Daoy (cell line): ENCODE measurements at places on chromosomes 16 and 17. TPM values are rescaled to one million over a fixed set of nuclear protein-coding genes. Genes with fewer than 3 reads are reported as not detected.

The NPIPA7 gene
- total RNA-seq, result 0.33 and 2.9 TPM in 2 replicates

The TERB1 gene
- 0.46 TPM in 1 of 2 replicates, not detected in the other for total RNA-seq

The TMEM238L gene
- total RNA-seq, result not detected in 2 replicates

The NHLRC4 gene
- 0.17 TPM in 1 of 2 replicates, not detected in the other for total RNA-seq

The SMARCD2 gene
- total RNA-seq, result 69.4 and 73.5 TPM in 2 replicates

The HEXIM1 gene
- 4.4 and 7.2 TPM in 2 replicates for total RNA-seq
